ENCODE measurements at places on chromosomes 5 and 9.

DNA sequence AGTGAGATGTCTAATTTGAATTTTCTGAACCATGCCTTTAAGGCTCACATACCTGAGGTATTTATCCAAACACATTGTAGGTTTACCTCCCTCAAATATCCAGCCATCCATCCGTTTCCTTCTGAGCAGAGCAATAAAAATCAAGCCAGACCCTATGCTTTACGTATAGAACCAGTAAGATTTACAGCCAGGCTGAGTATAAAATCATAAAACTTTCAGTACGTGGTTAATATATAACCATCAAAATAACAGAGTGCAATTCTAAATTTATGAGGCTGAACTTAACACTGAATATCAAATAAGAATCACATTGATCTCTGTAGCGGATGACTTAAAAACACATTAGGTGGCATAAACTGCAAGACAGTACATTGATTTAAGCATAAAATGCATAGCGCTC lies 877.9 kb upstream of the WWC1 start:
- no peaks in the 10 kb centered on the region for H3K36me3 ChIP-seq
- no peaks in the 10 kb centered on the region for H3K4me1 ChIP-seq
- H3K4me3 ChIP-seq = no peak overlapping the region

GRCh38 chr9:38713426-38713825 lies 6.5 kb downstream of the FAM240B start:
- H3K4me3 ChIP-seq = no peak overlapping the region
- no peaks in the 10 kb centered on the region for H3K36me3 ChIP-seq
- no peak for DNase-seq
- no peak overlapping the region for H3K27ac ChIP-seq

DNA sequence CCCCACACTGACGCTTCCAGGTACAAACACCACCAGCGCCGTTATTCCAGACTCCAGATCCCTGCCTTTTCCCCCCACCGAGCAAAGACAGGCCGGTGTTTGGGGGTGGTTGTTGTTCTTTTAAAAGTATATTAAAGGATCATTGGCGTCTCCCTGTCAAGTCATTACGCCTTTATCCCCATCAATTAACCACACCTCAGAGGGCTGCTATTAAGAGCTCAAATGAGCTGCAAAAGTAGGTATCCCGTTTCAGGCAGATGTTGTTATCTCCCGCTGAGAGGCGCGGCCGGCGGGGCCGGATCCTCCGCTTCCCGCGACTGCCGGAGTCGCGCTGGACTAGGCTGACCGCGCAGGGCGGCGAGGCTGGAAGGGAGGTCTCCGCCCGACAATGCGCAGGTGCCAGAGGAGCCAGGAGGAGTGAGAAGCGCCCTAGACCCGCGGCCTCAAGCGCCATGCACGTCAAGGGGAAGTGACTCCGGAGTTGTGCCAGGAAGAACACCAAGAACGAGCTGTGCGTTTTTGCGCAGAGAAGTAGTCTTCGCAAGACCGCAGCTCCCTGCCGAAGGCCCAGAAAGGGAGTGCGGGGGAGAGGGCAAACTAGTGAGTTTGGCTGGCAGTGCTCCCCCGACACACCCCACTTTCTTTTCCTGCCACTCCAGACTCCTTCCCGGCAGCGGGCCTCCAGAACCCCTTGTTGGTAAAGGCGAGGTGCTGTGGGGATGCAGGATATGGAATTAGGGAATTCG lies 8.2 kb downstream of the NR2F1-AS1 start:
- no peak overlapping the region for H3K27ac ChIP-seq
- H3K4me3 ChIP-seq = no peak overlapping the region
- H3K4me1 ChIP-seq = peaks cover 21% of the 10 kb centered on the region

DNA sequence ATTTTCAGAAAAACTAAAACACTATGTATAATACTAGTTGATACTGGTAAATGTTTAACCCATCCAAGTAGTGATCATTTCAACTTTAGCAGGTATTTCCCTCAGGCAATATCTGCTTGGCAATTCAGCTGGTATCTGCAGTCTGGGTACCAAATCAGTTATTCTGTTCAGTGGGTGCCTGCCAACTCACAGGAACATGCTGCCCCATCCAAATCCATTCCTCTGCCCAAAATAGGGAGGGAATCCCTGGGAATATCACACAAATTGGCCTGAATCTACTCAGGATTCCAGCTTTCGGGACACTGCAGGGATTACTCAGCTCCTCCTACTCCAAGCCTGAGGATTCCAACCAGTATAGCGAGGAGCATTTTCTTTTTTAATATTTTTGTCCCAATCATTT lies 61.7 kb upstream of the PDE4D start:
- no peak overlapping the region for H3K27ac ChIP-seq
- H3K4me1 ChIP-seq = no peaks in the 10 kb centered on the region
- H3K27me3 ChIP-seq = no peaks in the 10 kb centered on the region
- H3K4me3 ChIP-seq = no peak overlapping the region

DNA sequence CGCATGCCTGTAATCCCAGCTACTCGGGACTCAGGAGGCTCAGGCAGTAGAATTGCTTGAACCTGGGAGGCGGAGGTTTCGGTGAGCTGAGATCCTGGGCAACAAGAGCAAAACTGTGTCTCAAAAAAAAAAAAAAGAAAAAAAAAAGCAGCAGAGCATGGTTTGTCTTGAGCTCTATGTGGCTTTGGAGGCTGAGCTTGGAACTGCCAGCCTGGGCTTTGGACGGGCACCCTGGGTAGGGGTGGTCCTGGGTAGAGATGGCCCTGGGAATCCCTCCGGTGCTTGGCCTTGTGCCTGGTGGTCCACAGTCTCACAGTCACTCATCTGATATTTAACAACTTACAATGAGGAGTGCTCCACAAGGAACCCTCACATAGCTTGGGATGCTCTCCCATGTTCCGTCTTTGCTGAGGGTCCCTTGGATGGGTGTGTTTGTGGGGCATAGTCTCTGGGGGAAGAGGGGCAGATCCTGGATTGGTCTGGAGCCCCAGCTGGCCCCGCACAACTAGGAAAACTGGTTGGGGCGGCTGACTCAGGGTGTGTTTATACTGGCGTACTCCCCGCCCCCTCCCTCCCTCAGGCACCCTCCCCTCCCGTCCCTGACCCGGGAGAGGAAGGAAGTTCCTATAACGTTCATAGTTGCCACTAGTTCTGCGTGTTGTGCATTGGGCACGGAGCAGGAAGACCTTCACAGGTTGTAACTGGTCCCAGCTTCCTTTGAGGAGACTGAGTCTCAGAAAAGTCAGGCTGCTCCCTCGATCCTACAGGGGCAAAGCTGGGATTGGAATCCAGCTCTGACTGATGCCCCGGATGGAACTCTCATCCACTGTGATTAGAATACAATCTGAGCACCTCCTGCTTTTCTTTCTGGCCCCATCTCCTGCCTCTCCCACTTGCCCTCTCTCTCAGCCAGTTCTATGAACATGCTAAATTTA lies 11.2 kb downstream of the IER5L start:
- no peak overlapping the region for H3K27ac ChIP-seq
- H3K27me3 ChIP-seq = peaks cover 1% of the 10 kb centered on the region
- H3K4me3 ChIP-seq = peak overlapping the region; percentile 32
- DNase-seq = peak; percentile 24

GRCh38 chr5:1481266-1481958 lies 36.2 kb upstream of the SLC6A3 start:
- no peak overlapping the region for H3K4me3 ChIP-seq
- H3K36me3 ChIP-seq = peaks cover 38% of the 10 kb centered on the region
- H3K27me3 ChIP-seq = no peaks in the 10 kb centered on the region

DNA sequence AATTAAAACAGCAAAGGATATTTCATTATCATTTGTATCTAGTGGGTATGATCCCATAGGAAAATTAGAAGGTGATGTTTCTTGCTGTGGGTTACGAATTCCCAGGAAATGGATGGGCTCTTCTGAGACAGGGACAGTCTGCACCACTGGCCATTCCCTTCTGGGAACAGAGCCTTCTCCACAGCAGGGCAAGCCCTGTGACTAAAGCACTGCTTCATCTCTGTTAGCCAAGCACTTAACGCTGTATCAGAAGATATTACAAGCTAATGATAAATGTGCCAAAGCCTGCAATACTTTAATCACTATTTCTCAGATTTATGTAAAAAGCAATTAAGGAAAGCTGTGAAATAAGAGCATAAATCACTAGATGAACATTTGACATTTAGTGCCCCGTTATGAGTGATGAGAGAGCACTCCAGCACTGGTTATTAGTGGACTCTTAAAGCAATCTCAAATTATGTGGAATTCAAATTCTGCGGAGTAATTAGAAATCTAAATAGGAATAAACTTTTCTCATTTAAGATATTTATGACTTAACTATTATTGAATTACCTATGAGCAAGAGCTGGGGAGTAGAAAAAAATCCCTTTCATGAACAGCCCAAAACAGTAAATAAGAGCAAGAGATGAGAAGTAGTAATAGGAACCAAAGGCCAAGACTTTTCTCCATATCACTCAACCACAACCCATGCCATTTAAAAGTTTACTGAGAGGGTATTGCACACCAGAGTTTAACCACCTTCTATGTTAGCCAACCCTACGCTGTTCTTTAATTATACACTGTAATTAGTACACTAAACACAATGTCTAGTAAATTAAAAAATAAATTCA lies 49.2 kb downstream of the FAM240B start:
- no peaks in the 10 kb centered on the region for H3K36me3 ChIP-seq
- no peak for DNase-seq
- no peak overlapping the region for H3K27ac ChIP-seq

DNA sequence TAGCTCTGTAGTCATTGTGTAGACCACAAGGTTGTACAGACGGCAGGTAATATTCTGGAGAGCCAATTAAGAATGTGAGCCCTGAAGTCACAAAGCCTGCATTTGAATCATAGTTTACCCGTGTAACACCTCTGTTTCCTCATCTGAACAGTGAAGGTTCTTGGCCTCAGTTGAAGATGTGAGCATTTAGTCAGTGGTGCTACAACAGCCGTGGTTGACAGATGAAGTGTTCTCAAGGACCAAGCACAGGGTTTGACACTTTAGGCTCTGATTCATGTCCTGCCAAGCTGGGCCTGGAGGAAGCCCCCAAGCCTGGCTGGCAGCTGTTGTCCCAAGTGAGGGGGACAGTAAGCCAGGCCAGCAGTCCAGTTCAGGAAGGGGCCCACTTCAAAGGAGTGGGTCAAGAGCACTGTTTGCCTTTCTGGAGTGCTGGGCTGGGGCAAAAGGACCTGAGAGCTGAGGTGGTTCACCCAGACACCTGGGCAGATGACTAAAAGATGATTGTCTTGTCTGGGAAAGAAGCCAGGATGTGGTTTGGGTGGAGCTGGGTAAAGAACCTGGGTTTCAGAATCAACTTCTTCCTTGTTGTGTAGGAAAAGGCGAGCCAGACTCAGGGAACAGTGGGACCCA lies 20.7 kb downstream of the FAXDC2 start:
- no peak for DNase-seq
- H3K27ac ChIP-seq = peak overlapping the region; percentile 53
- H3K4me3 ChIP-seq = no peak overlapping the region
- H3K36me3 ChIP-seq = peaks cover 34% of the 10 kb centered on the region
- H3K27me3 ChIP-seq = no peaks in the 10 kb centered on the region

GRCh38 chr5:142568283-142568995 lies 117.5 kb downstream of the FGF1 start:
- no peak overlapping the region for H3K4me3 ChIP-seq
- no peaks in the 10 kb centered on the region for H3K36me3 ChIP-seq
- H3K27ac ChIP-seq = no peak overlapping the region
- H3K27me3 ChIP-seq = peaks cover 6% of the 10 kb centered on the region

DNA sequence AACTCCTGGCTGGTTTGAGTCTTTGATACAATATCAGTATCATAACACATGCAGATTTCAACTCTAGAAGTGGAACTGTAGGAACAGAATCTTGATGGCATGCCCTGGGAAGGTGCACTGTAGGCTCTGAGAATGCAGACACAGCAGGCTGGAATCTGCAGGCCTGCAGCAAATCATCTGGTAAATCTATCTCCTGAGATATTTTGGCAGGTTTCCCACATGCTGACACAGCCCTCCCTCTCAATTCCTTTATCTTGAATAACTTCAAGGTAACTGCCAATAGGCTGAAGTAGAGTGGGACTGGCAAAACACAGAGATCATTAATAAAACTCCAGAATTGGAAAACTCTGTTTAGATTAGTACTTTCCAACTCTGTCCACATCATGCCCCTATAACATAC lies 177.8 kb upstream of the PCSK5 start:
- peaks cover 3% of the 10 kb centered on the region for H3K27me3 ChIP-seq
- no peak overlapping the region for H3K27ac ChIP-seq
- H3K4me1 ChIP-seq = no peaks in the 10 kb centered on the region
- no peak for DNase-seq
- no peaks in the 10 kb centered on the region for H3K36me3 ChIP-seq

DNA sequence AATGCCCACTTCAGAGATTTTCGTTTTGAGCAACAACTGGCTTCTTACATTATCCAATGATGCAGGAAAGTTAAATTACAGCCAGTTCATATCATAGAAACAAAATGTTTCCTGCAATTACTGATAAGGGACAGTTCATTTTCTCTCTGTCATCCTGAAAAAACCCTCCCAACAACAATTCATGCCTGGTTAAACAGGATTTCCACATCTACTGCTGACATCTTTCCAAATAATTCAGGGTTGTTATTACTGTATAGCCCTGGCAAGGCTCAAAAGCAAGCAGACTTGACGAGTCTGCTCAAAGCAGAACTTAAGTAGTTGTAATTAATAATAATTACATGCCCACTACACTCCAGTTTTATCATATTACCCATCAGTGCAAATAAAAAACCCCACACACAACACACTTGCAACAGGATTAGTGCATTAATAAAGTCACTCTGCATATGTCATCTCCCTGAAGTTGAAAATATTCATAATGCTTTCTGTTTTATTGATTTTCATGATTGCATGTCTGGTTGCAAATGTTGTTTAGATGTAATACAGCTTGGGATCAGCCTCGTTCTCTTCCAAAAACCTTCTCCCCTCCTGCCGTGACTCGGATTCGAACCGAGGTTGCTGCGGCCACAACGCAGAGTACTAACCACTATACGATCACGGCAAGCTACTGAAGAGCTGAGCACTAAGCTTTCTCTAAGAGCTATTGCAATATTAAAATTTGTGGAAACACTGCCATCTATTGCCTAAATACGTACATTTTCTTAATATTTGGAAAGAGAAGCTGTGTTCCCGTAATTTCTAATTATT lies 119.6 kb upstream of the NFIB start:
- no peak for DNase-seq
- no peak overlapping the region for H3K4me3 ChIP-seq
- H3K27ac ChIP-seq = no peak overlapping the region
- no peaks in the 10 kb centered on the region for H3K36me3 ChIP-seq
- H3K27me3 ChIP-seq = peaks cover 12% of the 10 kb centered on the region

GRCh38 chr5:145471831-145472612 lies 363.1 kb downstream of the PRELID2 start:
- no peak overlapping the region for H3K4me3 ChIP-seq
- H3K36me3 ChIP-seq = no peaks in the 10 kb centered on the region
- no peak for DNase-seq
- no peaks in the 10 kb centered on the region for H3K27me3 ChIP-seq
- H3K4me1 ChIP-seq = no peaks in the 10 kb centered on the region
